Cerebellar nuclear complex (tissue), 1 donor: ENCODE measurements at places on chromosomes 16 and 17.

GRCh38 chr17:15278924-15279477 is 13.9 kb upstream of the PMP22 start:
- no peak for DNase-seq

GRCh38 chr17:57292091-57292490 is 35.8 kb downstream of the MSI2 start:
- no peak for DNase-seq

DNA sequence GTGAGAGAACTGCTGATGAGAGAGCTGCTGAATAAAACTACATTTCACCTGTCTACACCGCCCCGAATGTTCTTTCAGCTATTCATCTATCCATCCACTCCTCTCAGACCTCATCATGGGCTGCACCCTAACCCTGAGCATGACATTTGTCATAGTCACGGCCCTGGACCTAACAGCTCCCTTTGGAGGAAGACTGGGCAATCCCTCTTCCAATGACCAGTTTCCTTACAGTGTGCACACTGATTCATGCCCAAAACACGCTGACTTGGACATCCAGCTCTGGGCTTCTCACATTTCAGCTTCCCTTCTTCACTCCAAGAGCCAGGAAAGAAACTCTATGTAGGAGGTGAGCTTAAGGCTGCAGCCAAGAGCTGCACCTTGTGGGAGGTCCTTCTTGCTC is 41.8 kb upstream of the ARL4D start:
- DNase-seq, result no peak

DNA sequence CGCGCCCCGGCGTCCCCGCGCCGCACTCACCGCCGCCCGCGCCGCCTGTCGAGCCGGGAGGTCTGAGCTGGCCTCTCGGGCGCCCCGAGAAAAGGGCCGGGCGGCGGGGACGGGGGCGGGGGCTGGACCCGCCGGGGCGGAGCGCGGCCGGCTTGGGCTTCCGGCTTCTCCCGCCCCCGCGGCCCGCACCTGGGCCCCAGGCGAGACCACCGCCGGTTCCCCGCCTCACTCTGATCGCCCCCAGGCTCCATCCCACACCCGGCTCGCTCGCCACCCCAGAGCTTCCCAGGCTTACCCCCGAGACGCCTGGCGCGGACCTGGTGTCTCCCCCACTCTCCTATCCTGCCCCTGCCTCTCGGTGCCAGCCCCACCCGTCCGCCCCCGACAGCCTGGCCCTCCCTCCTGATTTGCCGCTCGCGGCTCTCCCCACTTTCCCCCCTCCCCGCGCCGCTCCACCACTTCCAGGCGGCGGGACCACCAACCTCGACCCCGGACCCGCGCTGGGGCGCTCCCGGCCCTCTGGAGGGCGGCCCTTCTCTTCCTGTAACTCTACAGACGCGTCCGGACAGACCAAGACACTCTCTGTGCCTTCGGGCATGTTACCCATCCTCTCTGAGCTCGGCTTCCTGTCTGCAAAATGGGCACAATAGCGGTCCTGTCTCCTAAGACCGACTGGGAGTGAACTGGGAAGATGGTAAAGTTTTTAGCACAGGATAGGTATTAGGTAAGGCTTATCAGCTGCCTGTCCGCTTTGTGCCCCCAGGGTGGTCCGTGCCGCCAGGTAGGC is at the start of gene LITAF:
Gene LITAF, minus strand, starts transcription at position 64 of the 787 bp plus-strand sequence. CDS start 30,189 bp downstream, outside the sequence.
- no peak for DNase-seq

- DNase-seq, result no peak
Measured at GRCh38 chr17:38461683-38462082, 33.4 kb downstream of the ARHGAP23 start.

GRCh38 chr16:63983401-63983800 is 1138.5 kb downstream of the CDH11 start:
- no peak for DNase-seq

DNA sequence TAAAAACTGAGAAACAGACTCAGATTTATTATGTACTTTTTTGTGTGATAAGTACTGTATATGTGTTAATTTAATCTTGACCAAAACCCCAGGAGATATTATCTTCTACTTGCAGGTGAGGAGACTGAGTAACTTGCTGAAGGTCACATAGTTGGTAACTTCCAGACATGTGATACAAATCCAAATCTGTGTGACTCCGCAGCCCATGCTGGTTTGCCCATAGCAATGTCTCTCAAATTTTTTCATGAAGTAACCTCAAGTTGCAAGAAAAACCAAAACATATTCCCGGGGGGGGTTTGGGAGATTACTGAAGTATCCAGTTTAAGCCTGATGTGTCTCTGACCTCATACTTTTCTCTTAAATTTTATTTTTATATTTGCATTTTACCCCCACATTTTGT is 3.3 kb downstream of the TEX14 start:
- no peak for DNase-seq

DNA sequence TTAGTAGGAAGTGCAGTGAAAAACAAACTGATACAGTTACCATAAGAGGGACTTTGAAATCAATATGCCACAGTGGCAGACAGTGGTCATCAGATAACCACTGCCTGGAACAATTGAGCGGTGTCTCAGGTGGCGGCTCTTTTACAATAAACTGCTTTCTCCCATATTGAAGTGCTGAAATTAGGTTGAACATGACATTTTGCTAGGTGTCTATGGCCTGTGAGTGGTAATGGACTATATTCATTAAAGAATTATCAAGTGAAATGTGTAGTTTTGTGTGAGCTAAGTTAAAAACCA is 214.7 kb downstream of the RPTOR start:
- DNase-seq, result no peak

DNA sequence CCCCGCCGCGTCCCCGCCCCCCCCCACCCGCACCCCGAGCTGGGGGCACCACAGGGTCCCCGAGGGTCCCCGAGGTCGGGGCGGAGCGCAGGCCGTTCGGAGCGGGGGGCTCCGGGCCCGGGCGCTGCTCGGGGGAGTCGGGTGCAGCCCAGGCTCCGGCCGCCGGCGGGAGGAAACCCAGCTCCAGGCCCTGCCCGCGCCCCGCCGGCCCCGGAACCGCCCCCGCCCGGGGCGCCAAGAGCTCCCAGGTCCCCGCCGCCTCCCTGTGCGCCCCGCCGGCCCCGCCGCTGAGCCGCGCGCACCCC is 33.2 kb upstream of the RPH3AL start:
- DNase-seq, result no peak

DNA sequence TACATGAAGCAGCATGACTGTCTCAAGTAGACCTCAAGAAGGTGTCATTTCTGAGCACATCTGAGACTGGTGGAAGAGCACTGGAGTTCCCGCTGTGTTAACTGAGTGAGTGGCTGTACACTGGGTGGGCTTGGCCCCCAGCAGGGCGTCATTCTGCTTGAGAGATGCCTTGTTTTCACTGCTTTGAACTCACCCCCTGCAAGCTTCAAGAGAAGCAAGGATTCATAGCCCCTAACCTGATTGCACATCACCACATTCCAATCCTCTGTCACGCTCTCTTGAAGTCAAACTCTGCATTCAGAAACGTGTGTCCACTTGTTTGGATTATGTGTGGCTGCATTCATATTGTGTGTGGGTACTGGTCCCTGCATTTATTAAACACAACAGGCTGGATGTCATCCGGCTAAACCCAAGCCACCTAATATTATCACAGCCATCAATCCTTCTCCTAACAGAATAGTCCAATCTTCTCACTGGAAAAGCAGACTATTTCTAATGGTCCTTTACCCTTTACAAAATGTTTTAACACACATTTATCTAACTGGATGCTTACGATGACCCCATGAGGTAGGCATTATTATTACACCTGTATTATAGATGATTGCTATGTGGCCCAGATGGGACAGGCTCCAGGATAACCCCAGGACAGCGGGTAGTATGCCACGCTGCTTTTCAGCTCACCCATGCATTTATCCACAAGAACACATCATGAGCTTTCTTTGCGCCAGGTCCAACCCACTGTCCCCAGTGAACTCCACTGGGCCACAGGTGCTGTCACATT is 76.3 kb downstream of the USP31 start:
- DNase-seq, result no peak

DNA sequence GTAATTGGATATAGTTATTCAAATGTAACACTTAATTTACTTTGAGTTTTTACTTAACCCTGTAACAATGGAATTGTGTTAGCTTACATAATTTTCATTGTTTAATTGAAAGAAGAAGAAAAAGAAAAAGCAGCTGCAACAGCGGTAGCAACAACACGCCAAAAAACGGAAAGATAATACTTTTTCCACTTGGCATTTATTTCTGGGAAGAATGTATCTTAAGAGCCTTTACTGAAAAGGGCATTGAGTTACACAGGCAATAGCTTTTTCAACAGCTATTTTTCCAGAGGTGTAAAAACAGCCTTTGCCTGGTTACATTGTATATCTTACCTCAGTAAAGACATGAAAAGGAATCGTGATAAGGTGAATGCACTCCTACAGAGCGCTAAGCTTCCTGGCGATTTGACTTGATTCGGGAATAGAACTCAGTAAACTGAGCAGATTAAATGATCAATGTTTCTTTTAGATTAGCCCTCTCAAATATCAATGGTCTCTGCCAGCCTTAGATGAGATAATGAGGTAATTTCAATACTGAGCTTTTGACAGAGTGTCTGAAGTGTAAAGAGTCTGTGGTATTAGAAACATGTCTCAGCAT is 311.3 kb downstream of the CDH13 start:
- DNase-seq, result no peak

DNA sequence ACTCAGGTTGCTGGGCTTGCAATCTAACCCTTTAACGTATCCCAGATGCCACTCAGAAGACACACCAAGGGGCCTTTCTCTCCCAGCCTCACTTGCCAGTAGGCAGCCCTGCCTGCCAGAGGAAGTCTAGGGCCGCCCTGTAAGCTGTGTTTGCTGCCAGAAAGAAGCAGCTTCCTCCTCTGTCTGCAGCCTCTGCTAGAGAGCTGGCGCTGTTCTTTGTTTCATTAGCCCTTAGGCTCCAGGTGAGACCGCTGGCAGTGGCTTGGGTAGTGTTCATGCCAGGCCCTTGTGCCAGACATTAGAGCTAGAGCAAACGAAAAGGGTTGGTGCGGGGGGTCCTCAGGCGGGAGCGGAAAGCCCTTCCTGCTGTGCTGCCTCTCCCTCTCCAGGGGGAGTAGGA is 8.9 kb downstream of the CTRL start:
- DNase-seq, result no peak

DNA sequence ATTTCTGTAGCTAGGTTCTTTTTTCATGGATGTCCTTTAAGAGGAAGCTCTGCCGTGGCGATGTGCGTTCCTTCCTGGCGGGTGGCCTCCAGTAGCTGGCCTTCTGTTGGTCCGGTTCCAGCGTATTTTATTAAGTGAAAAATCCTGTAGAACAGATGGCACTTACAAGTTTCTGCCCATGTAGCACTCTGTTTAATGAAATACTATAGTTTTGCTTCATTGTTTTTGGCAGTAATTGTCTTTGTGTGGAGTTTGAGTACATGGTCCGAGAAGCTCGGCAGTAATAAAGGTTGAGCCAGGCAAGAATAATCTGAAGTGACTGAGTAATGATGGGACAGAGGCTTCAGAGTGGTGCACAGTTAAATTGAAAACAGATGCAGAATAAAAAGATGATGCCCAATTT is 20.4 kb downstream of the USP10 start:
- DNase-seq, result no peak

DNA sequence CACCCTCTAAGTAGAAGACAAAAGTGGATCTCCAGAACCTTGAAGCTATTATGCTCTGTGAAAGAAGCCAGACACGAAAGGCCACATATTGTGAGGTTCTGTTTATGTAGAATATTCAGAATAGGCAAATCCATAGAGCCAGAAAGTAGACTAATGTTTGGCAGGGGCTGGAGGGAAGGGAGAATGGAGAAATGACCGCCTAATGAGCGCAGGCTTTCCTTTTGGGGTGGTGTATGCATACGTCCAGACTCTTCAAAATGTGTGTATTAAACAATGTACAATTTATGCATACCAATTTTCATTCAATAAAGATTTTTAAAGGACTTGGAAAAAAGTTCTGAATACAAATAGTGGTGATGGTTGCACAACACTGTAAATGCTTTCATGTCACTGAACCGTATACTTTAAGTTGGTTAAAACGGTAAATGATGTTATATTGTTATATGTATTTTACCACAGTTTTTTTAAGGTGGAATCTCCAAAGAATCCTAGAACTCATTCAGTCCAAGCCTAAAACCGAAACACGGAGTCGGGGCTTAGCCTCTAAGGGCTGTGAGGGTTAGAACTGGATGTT is 397.4 kb downstream of the SOX9 start:
- no peak for DNase-seq

- DNase-seq, result no peak
Measured at GRCh38 chr17:35578929-35579432, 610 bp upstream of the PEX12 start.

GRCh38 chr17:82407255-82407654 is 10.9 kb upstream of the HEXD start:
- DNase-seq, result no peak

DNA sequence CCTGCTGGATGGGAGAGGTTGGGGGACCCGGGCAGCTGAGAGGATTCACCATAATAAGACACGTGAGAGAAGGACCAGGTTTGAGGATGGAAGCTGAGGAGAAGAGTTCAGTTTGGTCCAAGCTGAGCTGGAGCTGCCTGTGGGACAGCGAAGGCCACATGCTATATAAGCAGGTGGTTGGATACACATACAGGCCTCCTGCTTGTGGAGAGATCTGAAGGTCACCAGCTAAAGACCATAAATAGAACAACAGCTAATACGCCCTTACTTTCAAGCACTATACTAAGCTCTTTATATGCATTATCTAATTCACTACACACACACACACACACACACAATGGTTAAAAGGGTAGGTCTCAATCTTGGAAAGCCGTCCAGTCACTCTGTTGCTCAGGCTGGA is 32.1 kb downstream of the DUSP14 start:
- no peak for DNase-seq

- no peak for DNase-seq
Measured at GRCh38 chr17:20960871-20961270, 81.9 kb downstream of the USP22 start.

DNA sequence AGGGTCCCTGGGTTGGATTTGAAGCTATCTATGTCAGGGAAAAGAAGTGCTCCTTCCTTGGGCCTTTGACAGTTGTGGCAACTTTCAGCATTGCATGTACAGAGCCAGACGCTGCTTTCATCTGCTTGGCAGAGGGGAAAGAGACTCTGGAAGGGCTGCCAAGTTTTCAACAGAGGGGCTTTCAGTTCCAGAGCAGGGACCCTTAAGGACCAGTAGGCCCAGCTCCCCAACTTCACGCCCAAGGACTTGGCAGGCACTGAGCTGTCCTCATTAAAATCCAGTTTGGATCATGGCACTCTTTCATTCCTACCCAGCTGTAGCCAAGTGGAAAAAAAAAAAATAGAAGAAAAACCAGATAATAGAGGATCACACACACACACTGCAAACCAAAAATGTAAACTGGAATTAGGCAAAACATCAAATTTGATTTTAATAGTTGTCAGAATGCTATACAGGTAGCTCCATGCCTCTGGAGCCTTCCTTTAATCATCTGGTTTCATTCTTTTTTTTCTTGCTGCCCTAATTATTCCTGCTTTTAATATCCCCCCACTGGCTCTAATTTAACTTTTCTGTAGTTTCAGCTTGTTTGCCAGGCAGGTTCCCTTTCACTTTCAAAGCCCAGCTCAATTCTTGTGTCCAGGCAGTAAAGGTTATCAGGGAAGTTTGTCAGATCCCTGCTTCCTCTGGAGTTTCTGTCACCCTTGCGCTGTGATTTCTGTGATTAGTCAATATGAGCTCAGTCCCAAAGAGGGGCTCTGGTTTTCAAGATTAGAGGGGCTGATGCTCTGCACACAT is 702.6 kb upstream of the CDH8 start:
- no peak for DNase-seq
